Hematopoietic multipotent progenitor cell treated with erythropoietin and hydrocortisone succinate and interleukin-3 and kit ligand, for 8 days (in vitro differentiated cells): ENCODE measurements at places on chromosomes 2 and 18.

DNA sequence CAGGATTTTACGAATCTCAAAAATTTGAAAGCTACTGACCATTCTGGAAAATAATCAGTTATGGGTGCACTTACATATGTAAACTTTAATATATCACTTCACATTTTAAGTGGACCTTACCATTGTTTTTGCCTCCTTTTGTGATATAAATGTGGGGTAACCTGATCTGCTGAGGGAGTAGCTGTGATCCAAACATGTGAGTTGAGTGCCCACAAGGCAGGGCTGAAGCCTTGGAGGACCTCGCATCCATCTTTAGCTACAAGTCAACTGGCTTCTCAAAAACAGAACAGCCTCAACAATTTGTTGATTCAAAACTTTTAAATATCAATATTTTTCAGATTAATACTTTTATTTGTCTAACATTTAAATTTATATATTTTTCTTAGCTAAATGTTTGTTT is 178.2 kb downstream of the PLCL1 start:
- no peak for DNase-seq

- no peak for DNase-seq
Measured at GRCh38 chr2:239809391-239809790, 215.8 kb downstream of the NDUFA10 start.

DNA sequence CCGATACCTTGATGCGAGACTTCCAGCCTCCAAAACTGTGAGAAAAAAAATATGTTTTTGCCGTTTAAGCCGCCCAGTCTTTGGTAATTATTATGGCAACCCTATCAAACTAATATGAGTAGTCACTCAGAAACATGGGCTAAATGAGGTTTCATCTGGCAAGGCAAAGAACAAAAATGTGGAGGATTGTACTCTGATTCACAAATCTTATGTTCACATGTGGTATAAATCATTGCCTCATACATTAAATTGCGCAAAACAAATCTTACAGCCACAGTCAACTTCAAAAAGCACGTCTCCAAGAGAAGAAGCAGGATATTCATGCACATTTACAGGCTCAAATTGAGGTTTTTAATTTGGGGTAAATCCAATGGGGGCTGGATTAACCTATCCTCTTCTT is 1435.4 kb upstream of the LRRTM1 start:
- no peak for DNase-seq

DNA sequence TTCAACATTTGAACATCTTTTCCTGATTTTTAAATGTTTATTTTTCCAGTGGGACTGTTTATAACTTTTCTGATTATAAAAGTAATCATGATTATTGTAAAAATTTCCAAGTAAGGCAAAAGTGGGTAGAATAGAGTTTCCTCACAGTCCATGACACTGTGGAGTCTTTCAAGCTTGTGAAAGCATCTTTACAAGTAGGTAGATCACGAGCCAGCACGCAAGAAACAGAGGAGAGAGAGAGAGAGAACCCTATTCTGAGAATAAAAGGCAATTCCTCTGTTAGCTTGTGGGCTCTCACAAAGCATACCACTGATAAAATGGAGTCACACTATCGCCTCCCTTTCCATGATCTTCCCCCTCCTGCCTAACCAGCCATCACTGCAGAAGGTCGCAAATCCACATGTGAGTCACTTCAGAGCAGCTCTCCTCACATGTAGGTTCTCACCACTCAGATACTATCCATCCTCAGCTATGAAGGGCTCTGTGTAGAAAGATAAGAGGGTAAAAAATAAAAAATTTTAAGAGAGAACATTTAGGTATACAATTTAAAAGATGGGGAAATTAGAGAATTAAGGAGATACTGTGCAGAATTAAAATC is 40.3 kb downstream of the AAK1 start:
- DNase-seq: peak; percentile 61

- DNase-seq: no peak
Measured at GRCh38 chr18:49865401-49865800, 52.1 kb upstream of the ACAA2 start.

DNA sequence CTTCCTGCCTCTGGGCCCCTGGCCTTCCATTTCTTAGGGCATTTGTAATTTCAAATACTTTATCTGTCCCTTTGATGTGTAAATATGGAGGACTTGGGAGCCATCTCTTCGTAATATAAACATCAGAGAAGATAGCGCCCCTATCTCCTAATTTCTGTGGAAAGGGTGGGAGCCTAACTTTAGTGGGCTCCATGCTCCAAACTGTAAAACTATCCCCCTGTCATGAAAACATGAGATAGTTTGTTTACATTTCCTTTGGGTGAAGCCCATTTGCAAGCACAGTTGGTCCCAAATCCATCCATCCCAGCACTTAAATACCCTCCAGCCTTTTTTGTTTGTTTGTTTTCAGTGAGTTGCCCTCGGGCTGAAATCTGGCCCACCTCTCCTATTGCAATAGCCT is 782.6 kb upstream of the FSHR start:
- no peak for DNase-seq

GRCh38 chr18:1015777-1016176 is 111.1 kb downstream of the ADCYAP1 start:
- no peak for DNase-seq

- no peak for DNase-seq
Measured at GRCh38 chr2:177229442-177230242, 17.0 kb downstream of the HNRNPA3 start.

GRCh38 chr2:241443486-241444223 is 64.7 kb downstream of the STK25 start:
- DNase-seq: peak; percentile 78

DNA sequence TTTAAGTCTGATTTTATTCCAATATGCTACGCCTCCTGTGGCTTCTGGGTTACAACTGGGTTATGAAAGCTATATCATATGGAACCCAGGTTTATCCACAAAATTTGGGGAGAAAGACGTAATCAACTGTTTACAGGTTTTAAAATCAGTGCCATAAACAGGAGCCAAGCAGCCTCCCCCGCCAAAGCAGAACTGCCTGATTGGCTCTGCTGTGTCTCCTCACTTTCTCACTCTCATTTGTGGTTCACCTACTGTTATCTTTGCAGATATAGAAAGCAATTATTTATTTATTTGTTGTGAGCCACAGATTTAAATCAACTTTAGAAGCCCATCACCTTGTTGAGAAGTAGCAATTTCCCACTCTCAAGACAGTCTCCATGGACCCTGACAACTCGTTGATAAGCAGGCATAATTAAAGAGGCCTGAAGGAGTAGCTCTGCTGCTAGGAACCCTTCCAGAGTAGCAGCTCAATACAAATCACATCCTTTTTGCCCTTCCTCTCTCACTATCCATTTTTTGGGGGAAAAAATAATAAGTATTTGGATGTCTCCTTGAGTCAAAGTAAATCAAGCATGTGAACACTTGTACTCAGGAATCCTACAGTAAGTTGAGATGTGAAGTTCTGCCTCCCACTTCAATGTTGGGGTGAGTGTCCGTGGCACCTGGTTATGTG is 191.0 kb upstream of the CCDC150 start:
- DNase-seq: no peak

GRCh38 chr2:219010162-219010756 is 17.0 kb upstream of the CRYBA2 start:
- DNase-seq: peak; percentile 25

DNA sequence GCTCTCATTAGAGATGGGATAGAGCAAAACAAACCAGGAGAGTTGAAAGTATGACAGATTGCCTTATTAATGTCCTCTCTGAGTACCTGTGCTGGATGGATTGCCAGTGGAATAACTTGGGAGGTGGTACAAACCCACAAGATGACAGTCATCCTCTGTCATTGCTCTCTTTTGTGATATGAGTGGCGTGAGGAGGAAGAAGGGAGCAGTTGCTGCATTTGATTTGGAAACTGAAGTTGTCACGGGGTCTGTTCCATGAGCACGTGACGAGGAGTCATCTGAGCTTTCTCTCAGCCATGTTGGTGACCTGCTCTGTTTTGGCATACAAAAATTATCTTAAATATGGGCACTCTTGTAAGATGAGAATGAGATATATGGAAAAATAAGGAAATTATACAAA is 204.9 kb downstream of the FAM210A start:
- DNase-seq: peak; percentile 36

DNA sequence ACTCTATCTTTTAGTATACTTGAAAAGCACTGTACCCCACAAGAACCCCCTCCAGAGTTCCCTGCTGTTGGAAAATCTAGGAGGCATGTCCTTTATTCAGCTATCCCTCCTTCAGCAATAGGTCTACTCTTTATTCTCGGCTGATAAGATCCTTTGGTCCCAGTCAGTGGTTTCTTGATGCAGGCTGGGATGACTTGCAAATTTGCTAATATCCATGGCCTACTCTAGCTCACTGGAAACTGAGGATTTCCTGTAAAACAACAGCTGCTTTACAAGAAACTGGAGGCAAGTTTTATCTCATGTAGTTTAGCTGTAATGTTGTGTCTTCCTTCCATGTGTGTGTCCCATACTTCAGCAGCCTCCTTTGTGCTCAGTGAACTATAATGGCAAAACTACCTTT is 183.9 kb upstream of the SCN7A start:
- DNase-seq: peak; percentile 3

GRCh38 chr2:240229603-240230235 is 89.3 kb upstream of the OTOS start:
- no peak for DNase-seq

- DNase-seq: no peak
Measured at GRCh38 chr2:202418511-202418910, 42.4 kb downstream of the BMPR2 start.

GRCh38 chr2:232139786-232140562 is 178.5 kb downstream of the DIS3L2 start:
- no peak for DNase-seq

- no peak for DNase-seq
Measured at GRCh38 chr2:70046534-70046933, 40.7 kb upstream of the PCBP1 start.

- DNase-seq: no peak
Measured at GRCh38 chr2:237388036-237388435, 25.9 kb downstream of the COL6A3 start.

DNA sequence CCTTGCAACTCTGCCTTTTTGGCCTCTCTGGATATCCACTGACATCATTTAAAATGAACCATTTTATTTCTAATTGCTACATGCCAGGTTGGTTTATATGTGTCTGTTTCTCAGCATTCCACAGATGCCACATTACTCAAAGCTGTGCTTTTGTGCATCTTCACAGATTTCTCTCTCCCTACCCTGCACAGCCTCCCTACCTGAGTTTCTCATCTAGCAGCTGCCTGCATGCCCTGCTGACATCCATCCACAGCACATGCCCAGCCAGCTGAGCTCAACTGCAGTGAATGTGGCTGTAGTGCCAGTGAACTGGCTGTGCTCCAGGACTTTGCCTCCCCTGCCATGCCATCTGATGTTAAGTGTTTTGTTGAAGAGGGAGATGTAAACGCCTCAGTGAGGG is 44.5 kb downstream of the PKP4 start:
- DNase-seq: no peak

DNA sequence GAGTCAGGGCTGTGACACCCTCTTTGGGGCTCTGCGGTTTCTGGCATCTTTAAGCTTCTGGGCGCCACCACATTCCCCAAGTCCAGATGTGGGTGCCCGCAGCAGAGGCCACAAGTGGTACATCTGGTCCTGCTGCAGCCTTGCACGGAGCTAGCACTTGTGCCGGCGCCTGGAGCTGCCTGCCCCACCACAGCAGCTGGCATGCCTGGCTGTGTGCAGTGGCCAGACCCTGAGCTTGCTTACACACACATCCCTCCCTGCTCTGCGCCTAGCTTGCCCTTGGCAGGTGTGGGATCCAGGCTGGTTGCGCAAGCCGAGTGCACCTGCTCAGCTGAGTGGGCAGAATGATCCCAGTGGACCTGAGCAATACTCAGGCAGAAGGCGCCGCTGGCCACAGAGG is 27.3 kb downstream of the SLC4A10 start:
- no peak for DNase-seq

DNA sequence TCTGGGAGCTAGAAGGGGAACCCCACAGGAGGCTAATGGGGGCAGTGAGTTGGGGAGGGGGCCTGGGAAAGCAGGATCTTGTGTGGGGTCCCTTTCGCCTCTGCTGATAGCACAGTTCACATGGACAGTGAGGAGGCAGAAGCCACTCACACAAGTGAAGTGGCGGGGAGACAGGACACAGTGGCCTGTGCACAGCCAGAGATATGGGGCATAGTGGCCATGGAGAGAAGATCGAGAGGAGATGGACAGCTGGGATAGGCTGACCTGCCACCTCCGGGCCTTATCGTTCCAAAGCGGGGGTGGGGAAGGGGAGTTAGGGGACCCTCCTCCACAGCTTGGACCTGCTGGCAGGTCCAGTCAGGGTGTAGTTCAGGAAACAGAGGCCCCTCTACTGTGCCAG is 69.8 kb upstream of the EDAR start:
- DNase-seq: no peak

GRCh38 chr18:73409242-73409641 is 541.5 kb upstream of the NETO1 start:
- no peak for DNase-seq

DNA sequence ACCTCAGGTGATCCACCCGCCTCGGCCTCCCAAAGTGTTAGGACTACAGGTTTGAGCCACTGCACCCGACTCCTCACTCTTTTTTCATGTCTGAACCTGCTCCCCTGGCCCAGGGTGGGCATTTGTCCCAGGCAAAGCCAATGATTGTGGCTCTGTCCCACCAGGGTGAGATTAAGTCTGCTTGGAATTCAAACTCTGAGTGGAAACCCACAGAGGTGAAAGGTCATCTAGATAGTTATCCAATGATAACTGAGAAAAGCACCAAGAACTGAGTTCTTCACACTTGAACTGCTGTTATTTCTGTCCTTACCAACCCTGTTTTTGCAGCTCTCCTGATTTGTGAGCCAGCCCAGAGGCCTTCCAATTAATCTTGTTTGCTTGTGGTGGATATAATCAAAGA is 62.4 kb upstream of the ACVR1 start:
- DNase-seq: no peak

GRCh38 chr2:84931384-84931821 is 25.9 kb downstream of the TMSB10 start:
- no peak for DNase-seq

GRCh38 chr2:101743288-101743687 is 45.8 kb downstream of the MAP4K4 start:
- DNase-seq: no peak

DNA sequence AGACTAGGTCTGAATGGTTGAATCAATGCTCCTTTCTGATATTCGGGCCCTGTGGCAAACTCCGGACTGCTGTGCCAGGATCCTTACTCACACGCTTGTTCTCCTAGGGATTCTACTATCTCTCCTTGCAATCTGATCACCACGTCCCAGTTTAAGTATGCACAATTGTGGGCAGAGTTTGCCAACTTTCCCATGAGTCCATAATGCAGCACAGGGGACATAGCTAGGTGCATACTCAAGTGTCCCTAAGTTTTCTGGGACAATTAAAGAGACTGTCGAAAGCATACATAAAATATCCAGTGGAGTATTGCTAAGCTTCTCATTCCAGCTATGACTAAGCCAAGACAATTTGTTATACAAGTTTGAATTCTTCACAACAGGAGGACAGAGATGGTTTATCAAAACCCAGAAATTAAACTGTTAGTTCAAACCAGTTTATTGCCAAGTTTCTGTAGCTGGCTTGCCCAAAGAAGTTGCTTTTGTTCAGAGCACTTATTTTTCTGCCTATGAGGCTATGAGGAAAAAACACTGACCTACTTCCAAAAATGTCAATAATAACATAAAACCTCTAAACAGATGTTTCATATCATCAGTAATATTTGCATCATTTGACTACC is 136.1 kb downstream of the EXOC6B start:
- DNase-seq: no peak

- no peak for DNase-seq
Measured at GRCh38 chr2:206784559-206785353, 19.4 kb downstream of the FASTKD2 start.
